AG10803 (cell line): ENCODE measurements at places on chromosomes 7 and 10.
A peak's percentile ranks its signal among the peaks of the same experiment; 100 is the strongest.

DNA sequence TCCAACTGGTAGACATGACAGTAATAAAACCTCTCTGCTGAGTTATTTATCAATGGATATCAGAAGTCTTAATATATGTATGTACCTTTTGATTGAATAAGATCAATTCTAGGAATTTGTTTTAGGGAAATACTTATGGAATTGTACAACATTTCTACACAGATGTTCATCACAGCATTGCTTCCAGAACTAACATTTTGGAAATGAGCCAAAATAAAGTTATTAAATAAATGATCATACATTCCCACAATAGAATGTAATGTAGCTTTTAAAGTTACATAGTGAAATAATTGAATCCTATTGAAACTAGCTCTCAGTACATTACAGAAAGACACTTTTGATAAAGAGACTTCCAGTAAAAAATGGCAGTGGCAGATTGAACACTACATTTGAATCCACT, 481.6 kb upstream of the LRRN3 start:
- no peak for DNase-seq

GRCh38 chr10:117464176-117464575, 78.4 kb upstream of the EMX2 start:
- DNase-seq: peak; percentile 56

DNA sequence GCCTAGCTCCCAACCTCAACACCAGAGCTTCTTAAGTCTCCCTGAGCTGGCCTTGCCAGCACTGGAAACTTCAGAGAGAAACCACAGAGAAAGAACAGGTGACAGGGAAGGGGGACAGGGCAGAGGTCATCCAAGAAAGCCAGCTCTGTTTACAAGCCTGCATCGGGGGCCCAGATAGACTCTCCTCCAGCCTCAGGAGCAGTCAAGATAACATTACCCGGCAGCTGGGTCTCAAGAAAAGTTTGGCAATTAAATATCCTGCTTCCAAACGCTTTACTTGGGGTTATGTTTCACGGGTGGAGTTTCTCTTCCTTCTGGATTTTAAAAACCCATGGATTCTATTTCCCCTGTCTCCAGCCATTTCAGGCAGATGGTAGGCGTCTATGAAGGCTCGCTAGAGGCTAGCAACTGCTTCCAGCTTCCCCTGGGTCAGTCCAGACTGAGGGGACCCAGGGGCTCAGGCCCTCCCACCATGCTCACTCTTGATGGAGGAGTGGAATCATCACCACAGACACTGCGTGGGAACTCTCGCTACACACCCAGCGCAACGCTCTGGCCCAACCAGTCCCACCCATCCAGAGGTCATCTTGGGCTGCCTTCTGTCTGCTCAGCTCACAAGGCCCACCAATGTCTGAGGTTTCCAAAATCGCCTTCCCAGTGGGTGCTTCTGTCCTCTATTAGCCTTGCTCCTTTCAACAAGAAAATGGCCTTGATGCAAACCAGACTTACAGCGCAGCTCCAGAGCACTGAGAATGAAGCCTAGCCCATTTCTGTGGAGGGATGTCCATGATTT, 48.8 kb downstream of the SH3PXD2A start:
- no peak for DNase-seq

- DNase-seq: no peak
These were observed 107.4 kb downstream of the ATXN7L1 start for GRCh38 chr7:105768898-105769507.

GRCh38 chr10:110803830-110804338, 67.8 kb upstream of the PDCD4 start:
- DNase-seq: peak; percentile 54

GRCh38 chr7:20238754-20239324, 21.7 kb upstream of the MACC1 start:
- DNase-seq: no peak

- no peak for DNase-seq
These were observed 100.5 kb downstream of the CCDC71L start for GRCh38 chr7:106560482-106560881.

DNA sequence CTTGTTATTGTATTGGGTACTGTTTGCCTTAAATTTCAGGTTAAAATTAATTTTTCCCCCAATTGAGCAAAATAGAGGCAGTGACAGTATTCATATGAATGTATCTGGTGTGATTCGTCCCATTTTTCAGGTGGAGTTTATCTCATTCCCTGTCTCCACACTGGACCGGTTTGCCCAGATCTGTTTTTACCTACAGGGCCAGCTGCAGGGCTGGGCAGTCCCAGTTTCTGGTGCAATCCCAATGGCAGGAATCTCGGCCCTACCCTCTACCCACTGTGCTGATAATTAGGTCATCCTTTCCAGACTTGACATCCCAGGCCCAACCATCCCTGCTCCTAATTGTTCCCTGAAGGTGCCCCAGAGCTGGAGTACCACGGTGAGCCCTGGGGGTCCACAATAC, 49.8 kb upstream of the NFE2L3 start:
- DNase-seq: no peak

- DNase-seq: no peak
These were observed 148.4 kb downstream of the TMEM26 start for GRCh38 chr10:61304746-61305145.

DNA sequence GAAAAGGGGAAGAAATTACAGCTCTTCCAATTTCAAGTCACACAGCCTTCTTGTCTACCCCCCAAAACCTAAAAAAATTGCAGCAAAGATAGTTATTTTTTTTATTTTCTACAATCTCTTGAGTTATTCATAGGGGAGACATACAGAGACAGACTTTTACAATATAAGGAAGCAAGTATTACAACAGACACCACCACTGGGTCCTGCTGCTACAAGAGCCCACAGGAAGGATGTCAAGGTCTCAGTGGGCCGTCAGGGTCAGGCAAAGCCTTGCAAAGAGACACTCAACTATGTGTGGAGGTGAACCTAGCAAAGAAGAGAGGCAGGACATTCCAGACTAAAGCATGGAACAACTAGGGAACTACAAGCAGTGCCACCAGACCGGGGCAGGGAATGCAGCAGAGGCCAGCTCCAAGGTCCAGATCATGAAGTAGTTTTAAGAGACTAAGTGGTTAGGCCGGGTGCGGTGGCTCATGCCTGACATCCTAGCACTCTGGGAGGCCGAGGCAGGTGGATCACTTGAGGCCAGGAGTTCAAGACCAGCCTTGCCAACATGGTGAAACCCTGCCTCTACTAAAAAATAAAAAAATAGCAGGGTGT, 28.2 kb upstream of the ZCCHC24 start:
- no peak for DNase-seq

GRCh38 chr7:36316319-36316718, 73.3 kb upstream of the ANLN start:
- DNase-seq: no peak

GRCh38 chr7:155380976-155381851, 76.7 kb upstream of the EN2 start:
- no peak for DNase-seq

DNA sequence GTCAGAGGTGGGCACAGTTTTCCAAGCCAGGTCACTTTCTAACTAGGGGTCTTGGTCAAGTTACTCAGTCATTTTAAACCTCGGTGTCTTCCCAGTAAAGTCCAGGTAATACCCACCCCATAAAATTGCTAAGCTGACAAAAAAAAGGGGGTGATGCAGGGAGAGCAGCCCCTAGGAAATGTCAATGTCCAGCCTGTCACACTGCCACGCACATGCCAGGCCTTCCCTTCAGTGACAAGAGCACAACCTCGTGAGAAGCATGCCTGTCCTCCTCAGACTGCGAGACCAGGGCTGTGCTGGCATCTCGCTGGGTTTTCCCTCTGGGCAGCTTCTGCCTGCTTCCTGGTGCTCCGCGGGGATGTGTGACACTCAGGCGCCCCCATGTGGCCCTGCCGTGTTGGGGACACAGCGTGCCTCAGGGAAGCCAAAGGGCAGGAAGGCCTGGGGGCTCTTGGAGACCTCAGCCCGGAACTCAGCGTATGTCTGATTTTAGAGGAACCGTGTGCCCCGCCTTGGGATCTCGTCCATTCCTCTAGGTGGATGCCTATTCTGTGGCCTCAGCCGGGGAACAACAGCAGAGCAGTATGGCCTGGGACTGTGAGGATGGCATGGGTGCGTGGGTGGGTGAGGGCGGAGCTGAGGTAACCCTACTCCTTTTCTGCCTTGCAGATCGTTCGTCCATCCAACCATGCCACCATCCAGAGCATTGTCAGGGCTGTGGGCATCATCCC, 10.2 kb upstream of the GDF2 start:
- DNase-seq: peak; percentile 72

DNA sequence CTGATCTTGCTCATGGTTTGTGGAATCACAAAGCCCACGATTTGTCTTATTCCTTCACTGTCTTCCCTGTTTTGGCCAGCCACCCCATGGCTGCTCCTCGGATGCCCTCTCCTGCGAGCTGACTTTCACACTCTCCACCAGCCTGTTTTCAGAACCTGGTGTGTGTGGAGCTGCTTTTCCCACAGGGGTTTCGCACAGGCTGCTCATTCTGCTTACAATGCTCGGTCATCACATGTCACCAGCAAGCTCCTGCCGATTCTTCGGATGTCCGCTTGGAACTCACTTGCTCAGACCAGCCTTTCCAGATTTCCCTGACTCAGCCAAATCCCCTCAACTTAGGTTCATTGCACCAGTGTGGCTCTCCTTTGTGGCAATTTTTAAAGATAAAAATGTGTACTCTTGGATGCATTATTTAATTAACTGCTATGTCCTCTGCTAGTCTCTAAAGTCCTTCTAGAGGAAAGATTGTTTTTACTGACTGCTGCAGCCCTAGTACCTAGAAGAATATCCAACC, 1018.6 kb upstream of the LRRTM3 start:
- DNase-seq: no peak

- no peak for DNase-seq
These were observed 4.5 kb upstream of the ABCB4 start for GRCh38 chr7:87479951-87480350.

DNA sequence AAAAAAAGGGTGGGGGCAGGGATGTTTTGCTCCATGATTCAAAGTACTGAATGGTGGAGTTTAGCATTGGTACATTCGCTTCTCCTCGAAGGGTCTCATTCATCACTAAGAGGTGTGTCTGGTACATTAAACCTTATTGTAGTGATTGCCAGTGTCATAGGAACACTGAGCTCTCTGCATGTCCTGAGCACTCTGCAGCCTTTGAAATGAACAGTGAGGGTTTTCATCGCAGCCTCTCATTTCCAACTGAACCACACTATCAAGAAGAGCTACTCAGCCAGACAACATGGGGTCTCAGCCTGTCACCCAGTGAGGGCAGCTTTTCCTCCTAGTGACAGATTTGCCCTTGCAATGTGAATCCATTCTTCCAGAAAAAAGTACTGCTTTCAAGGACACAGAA, 7.6 kb upstream of the DEPP1 start:
- no peak for DNase-seq

GRCh38 chr10:89591796-89592271, 53.2 kb downstream of the PANK1 start:
- DNase-seq: peak; percentile 3

GRCh38 chr10:73414230-73414945, 530 bp upstream of the ANXA7 start:
- no peak for DNase-seq

GRCh38 chr10:93849593-93849992, 44.2 kb upstream of the SLC35G1 start:
- DNase-seq: no peak

DNA sequence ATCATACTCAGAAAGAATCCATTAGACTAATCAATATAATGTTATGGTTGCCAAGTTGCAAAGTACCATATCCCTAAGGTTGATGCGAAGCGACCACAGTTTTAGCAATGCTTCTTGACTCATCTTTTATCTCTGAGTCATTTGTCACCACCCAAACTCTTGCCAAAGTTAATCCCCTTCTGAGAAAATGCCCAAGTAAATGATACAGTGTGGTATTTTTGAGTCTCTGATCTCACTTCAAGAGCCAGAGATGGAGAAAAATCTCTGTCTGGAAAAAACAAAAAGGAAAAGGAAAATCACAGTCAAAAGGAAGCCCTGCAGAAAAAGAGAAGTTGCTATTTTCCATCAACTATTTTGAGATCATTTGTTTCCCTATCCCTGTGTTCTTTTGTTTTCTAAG, 26.7 kb upstream of the OTUD1 start:
- peak; percentile 31 for DNase-seq

DNA sequence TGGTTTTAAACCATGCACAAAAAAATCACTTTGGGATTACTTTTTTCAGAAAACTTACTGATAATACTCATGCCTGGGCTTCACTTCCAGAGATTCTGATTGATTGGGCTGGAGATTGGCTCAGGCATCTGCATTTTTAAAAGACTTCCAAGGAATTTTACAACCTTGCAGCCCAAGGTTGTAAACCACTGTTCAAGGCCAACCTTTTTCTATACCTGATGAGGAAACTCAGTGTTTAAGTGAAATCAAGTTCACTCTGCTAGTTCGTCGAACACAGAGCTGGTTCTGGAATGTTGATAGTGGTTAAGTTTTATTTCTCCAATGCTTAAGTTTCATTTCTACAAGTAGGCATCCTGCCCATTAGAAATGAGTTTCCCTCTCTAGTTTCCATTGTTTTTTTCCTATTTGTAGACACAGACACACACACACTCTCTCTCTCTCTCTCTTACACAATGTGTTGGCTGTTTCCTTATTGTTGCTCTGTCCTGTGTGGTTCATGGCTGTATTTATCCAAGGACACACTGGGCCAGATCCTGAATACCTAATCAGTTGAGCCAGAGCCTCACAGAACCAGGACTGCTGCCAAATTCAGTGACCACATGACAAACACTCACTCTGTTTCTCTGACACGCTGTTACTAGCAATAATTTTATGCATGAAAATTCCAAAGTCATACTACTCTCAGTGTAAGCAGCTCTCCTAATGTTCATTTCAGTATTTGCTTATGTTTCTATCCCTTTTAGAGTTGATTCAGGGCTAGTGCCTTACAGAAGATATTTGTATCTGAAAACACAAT, 3.7 kb upstream of the IFIT1B start:
- DNase-seq: peak; percentile 99

GRCh38 chr10:77223526-77224460, 413.8 kb downstream of the KCNMA1 start:
- DNase-seq: no peak

GRCh38 chr7:151166629-151167196, 781 bp downstream of the GBX1 start:
- no peak for DNase-seq

GRCh38 chr7:47636433-47637175, 54.7 kb upstream of the TNS3 start:
- DNase-seq: no peak

DNA sequence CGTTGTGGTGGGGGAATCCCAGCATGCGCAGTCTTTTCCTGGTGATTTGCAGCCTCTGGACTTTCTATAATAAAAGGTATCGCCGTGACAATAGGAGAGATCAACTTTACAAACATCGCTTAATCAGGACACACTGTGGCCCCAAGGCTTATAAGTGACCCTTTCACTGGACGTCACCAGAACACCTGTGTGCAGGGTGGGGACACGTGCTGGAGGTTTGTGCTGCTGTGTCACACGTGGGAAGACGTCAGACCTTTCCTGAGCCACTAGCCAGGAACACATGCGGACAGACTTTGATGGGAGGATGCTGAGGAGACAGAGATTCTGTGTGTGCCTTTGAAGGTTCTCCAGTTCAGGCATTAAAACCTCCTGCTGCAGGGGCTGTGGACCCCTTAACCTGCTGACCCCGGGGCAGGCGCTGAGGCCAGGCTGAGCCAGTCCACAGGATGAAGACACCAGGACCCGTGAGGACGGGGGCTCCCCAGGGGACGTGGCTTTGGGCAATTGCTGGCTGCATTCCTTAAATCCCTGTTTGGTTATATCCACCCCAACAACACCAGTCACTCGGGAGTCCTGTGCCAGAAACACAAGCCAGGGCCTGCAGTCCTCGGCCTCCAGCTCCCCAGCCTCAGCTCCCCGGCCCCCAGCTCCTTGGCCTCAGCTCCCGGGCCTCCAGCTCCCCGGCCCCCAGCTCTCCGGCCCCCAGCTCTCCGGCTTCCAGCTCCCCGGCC, 183.4 kb downstream of the PTPRN2 start:
- DNase-seq: no peak
